ENCODE measurements at places on chromosomes 7 and 10.

DNA sequence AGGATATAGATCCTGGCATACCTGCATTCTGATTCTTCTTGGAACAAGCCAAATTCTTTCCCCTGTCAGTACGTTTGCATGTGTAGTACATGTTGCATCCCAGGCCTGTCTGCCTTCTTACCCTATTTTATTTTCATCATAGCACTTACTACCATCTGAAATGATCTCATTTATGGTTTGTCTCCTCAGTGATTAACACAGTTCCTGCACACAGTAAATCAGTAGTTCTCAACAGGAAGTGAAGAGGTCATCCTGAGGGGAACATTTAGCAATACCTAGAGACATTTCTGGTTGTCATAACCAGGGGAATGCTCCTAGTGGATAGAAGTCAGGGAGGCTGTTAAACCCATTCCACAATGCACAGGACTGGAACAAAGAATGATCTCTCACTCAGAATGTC, 38.2 kb upstream of the SLC26A4 start:
- no peak for DNase-seq

- DNase-seq, result peak; percentile 68
Observed at GRCh38 chr10:31749981-31750840, 178.4 kb downstream of the ARHGAP12 start.

GRCh38 chr10:62502995-62503613, 128.9 kb downstream of the ZNF365 start:
- no peak for DNase-seq

- no peak for DNase-seq
Observed at GRCh38 chr7:142569851-142570250, 179.4 kb upstream of the PRSS1 start.

DNA sequence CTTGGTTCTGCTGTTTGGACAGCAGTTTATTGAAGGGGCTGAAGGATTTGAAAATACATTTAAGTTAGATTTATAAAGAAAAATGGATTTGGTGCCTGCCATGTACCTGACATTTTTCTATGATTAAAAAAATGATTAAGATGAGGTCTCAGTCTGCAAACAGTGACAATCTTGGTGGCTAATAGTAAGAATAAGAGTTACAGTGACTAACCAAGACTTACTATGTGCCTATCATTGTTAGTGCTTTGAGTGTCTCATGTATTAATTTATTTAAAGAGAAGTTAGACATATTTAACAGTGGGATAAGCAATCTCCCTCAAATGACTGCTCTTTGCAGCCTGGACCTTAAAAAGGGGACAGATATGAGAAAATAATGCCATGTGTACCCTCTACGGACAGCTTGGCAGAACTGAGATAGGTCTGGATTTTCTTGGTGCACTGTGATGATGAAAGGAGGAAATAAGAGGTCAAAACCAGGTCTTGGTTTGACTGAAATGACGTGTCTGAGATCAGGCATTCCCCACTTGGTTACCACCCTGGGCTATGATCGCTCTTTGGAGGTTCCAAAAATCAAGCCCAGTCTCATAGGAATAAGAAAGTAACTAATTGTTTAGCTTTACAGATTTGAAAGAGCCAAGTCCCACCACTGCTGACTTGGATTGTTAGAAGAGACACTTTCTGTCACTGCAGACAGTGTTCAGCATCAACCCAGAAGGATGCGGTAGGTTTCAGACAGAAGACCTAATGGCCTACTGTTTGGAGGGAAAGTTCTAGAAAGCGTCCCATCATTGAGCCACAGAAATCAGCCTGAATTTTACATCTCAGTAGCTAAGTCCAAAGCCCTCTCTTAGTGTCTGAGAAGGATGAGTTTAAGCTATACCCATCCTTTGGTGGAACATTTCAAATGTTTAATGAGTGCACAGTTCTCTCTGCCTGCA, 2.1 kb downstream of the CASP7 start:
- no peak for DNase-seq

DNA sequence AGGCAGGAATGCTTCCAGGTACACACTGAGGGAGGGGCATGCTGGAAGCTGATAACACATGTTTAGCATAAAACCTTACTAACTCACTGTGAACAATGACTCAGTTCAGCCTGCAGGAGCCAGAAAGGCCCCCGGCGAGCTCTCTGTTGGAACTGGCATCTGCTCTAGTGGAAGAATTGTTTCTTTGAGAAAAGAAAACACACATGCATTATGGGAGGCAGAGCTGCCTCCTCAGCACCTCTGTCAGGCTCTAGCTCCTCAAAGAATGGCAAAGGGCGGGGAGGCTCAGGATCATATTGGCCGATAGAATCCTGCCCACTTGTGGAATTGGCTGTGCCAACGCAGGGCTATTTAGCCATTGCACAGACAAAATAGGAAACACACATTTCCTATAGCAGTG, 338.3 kb downstream of the CXCL12 start:
- DNase-seq, result peak; percentile 86

DNA sequence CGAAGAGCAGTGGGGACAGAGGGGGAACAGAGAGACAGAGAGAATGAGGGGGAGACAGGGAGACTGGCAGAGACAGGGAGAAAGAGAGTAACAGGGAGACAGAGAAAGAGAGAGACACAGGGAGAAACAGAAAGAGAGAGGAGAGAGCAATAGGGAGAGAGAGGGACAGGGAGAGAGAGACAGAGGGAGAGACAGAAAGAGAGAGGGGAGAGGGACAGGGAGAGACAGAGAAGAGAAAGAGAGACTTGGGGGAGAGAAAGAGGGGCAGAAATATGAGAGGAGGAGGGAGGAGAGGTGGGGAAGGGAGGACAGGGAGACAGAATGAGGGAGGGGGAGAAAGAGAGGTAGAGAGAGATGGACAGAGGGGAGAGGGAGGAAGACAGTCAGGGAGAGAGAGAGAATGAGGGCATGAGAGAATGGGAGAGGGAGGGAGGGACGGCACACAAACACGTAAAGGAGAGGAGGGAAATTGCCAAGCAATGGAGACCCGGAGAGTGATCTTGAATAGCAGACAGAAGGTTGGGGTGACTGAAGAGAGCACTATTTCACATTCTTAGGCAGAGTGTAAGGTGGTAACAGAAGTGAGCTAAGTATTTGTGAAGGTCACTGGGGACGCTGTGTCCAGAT, 33.3 kb upstream of the KCNMA1 start:
- DNase-seq, result no peak

- DNase-seq, result no peak
Observed at GRCh38 chr10:116848032-116848943, 1.0 kb upstream of the ENO4 start.

DNA sequence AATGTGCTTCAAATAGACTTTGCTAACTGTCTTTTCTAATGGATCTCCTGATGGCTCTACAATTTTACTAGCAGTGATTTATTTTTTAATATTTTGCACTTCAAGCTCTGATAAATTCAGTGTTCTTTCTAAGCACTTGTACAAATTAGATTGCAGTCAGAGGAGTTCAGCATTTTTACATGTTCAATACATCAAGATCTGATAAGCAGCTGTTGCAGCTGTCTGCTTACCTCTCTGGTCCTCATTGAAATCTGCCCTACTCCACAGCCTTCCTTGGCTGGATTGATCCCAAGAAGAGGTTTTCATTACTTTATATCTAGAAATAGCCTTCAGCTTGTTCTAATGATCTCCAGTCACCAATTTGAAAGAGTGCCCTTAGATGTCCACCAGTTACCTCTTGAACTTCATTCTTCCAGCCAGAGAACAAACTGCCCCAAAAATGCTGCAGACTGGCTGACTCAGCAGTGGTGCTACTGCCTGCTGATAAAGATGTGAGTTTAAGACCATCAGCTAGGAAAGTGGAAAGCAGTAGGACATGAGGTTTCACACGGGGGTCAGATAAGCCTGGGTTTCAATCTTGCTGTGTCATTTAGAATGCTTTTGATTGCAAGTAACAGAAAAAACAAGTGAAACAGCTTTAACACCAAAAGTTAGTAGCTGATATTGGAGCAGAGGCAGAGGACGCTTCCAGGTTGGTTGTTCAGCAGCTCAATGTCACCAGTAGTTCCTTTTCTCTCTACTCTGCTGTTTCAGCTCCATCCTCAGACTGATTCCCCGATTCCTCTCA, 350.9 kb upstream of the NPVF start:
- DNase-seq, result peak; percentile 6

DNA sequence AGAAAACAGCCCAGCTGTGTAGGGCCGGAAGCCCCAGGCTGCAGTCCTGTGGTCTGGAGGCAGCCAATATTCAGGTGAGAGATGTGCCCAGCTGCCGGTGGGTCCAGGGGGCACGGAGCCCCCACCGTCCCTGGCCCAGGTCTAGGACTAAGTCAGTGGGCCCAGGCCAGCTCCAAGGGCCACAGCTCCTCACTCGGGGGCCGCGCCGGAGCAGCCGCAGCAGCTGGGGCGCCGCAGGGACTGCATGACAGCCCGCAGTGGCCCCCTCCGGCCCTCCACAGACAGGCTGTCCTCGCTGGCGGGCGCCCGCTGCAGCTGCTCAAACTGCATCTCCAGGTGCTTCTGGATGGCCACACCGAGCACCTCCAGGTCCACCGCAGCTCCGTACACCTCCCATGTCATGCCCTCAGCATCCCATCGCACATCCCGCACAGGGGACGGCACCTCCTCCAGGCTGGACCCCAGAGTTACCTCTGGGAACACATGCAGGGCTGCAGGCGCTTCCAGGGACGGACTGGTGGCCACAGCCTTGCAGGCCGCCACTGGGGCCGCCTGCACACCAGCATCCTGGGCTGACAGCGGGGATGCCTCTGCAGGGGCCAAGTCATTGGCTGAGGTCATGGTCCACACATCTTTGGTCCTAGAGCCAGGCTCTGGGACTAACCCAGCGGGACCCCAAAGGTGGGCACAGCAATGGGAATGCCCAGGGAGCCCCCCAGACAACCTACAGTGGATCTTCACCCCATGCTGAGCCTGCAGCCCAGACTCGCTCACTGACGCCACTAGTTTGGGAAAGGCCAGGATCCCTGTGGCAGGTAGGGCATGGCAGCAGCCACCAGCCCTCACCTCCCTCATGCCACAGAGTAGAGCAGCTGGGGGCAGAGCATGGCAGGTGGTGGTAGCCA, 7.0 kb downstream of the GPRIN2 start:
- DNase-seq, result no peak

DNA sequence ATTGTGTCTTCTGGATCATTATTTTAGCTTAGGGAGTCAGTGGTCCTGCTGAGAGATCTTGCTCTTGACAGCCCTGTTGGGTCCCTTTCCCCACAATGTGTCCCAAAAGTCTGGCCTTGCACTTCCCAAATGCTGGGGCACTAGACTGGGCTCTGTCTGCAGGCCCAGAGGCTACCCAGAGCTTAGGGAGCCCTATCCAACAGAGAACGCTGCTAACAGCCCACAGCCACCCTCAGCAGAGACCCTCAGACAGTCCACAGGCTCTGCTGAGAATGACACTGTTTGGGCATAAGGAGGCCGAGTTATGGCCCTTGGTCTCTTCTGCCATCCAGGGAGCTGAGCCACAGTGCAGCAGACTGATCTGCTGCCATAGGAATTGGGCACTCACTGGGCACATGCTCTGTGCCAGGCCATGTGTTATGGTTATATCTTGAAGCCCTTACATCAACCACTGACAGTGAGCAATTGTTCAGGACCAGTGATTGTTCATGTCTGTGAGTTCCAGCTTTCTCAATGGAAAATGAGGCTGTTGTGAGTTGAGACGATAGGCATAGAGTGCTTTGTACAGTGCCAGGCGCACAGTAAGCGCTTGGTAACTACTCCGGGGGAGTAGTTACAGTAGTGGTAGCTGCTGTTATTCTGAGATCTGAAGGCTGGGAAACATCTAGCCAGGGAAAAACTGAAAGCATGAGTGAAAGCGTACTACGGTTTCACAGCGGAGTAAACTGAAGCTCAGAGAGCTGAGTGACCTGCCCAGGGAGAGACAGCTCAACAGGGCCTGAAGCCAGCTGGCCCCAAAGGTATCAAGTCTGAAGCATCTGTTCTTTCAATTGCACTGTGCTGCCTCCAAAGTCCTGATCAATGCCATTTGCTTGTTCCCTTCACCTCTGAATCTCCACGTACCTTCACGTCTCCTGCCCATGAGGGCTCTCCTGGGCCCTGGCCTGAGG, 77.6 kb upstream of the PRLHR start:
- no peak for DNase-seq

GRCh38 chr7:151404216-151405011, 5.4 kb downstream of the WDR86 start:
- DNase-seq, result peak; percentile 51

DNA sequence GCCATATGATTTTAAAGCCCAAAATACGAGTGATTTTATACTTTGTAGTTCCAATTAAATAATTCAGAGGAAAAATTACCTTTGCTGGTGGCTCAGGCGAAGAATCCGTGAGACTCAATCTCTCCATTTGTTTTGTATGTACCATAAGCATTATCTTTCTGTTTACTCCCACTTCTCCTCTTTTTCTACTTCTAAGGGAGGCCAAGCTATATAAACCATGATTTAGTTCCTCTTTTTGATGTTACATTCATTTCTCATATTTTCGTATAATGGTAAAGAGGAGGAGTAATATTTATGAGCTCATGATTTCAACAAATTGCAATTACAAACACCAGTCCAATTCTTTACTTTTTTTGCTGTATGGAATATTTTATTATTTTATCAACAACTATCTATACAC, 50.6 kb upstream of the TES start:
- no peak for DNase-seq

GRCh38 chr7:35714862-35715261, 19.9 kb upstream of the HERPUD2 start:
- DNase-seq, result no peak

GRCh38 chr10:3435671-3436070, 263.1 kb upstream of the PITRM1 start:
- peak; percentile 12 for DNase-seq

DNA sequence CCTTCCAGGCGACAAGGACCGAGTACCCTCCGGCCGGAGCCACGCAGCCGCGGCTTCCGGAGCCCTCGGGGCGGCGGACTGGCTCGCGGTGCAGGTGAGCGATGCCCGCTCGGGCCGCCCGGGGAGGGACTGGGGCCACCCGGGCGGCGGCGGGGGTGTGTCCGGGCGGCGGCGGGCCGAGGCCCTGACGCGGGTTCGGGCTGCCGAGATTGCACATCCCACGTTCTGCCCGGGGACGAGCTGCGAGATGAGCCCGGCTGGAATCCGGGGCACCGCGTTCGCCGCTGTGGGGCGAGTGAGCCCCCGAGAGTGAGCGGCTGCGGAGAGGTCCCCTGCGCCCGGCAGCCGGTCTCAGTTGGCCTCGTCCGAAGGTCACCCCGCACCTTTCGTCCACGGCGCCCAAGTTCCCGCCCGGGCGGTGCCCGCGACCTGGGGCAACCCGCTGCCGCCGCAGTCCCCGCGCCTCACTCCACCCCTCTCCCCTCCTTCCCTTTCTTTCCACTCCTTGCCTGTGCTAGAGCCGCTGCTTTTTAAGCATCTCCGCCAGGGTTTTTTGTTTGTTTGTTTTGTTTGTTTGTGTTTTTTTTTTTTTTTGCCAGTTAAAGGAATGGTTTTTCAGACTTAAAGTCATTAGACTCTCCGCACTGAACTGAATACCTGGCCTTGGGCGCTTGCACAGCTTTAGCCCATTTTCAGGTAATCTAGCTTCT, 515 bp downstream of the RALA start:
- peak; percentile 39 for DNase-seq

DNA sequence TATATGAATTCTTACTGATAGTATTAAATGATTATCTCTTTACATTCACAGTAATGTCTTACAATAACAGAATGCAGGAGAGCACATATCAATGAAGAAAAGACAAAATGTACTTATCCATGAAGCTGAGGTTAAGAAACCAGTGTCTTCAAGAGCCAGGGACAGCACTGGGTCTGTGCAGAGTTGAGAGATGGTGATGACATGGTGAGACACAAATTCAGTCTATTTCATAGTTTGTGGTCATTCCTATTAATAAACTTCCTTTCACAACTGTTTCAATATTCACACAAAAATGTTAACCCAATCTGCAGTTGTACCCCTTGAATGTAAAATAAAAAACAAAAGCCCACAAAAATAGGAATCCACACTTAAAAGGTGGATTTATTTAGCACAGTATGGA, 5.3 kb upstream of the MAGI2 start:
- no peak for DNase-seq

- DNase-seq, result peak; percentile 31
Observed at GRCh38 chr7:115008465-115009114, 86.7 kb downstream of the MDFIC start.

Data from astrocyte of the hippocampus (primary cell).